ENCODE measurements at places on chromosomes 1 and 21.
A peak's percentile ranks its signal among the peaks of the same experiment; 100 is the strongest.

- DNase-seq, result no peak
These were observed 228.2 kb downstream of the COP1 start for GRCh38 chr1:175978926-175979325.

DNA sequence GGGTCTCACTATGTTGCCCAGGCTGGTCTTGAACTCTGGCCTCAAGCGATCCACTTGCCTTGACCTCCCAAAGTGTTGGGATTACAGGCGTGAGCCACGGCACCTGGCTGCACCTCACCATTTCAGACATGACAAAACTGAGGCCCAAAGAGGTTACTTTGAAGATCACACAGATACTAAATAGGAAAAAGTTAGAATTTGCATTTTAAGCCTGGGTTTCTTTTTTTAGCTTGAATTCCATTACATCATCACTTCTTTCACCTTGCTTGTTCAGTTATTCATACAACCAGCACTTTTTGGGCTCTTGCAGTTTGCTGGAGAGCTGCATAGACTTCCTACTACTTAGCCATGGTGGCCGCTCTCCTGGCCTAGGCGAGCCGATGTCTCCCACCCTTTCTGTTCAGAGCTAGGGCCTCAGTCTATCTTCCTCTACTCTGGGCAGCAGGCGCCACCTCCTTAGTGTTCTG, 16.3 kb upstream of the CD2 start:
- DNase-seq, result no peak

GRCh38 chr21:39156024-39156423, 27.2 kb downstream of the PSMG1 start:
- DNase-seq, result no peak

DNA sequence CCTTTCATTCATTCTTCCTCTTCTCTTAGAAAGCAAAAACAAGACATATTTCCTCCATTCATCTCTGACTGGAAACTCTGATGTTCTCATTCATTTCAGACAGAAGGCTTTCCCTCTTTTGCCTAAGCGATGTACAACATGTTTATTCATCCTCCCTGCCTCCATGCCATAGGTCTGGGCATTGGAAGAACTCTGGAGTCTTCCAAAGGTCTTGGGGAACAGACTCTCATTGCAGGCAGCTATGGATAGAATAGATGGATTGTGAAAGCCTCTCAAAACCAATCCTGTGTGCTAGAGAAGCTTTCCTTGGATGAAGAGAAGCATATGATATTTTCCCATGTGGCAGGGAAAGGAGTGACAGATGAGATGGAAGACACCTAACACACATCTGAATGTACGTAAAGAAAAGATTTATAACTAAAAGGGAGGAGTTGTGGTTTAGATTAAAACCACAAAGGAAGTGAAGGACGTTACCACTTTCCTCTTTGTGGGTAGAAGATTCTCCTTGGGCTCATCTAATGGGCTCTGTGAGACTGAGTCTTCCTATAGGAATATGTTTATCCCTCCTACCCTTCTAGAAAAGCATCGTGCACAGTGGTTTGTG, 38.7 kb downstream of the BCL9 start:
- DNase-seq, result peak; percentile 39

GRCh38 chr1:216144661-216145450, 278.4 kb downstream of the USH2A start:
- no peak for DNase-seq

GRCh38 chr1:184387476-184388318, 868 bp downstream of the C1orf21 start:
- DNase-seq, result peak; percentile 8

DNA sequence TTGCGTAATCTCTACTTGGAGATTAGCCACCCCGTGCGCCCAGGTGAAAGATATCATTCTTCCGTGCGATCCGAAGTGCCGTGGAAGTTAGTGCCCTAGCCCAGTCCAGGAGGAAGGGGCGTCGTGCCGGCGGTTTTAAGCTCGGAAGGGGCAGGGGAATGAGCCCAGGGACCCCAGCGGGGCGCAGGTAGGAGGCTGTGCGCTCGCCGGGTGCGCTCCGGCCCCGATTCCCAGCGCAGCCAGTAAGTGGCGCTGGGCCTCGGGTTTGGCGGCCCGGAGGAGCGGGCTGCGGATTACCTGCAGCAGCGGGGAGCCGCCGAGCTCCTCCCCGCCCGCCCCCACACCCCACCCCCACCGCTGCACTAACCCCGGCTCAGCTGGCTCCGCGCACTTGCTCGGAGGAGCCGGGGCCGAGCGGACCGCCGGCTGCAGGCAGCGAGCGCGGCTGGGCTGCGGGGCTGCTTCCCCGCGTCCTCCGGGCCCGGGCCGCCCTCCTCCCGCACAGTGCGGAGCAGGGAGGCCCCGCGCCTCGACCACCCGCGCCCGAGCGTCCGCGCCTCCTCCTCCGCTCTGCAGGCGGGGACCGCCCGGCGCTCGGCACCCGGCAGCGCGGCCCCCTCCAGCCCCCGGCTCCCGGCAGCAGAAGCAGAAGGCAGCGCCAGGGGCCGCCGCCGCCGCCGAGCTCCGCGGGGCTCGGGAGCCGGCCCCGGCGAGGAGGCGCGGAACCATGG, at the start of gene RYR2:
Gene RYR2, plus strand, starts transcription at position 390 of the 731 bp plus-strand sequence. Its CDS starts 338 bp downstream, at position 728.
- DNase-seq, result no peak

- peak; percentile 59 for DNase-seq
These were observed 79.0 kb downstream of the RAVER2 start for GRCh38 chr1:64823691-64824476.

DNA sequence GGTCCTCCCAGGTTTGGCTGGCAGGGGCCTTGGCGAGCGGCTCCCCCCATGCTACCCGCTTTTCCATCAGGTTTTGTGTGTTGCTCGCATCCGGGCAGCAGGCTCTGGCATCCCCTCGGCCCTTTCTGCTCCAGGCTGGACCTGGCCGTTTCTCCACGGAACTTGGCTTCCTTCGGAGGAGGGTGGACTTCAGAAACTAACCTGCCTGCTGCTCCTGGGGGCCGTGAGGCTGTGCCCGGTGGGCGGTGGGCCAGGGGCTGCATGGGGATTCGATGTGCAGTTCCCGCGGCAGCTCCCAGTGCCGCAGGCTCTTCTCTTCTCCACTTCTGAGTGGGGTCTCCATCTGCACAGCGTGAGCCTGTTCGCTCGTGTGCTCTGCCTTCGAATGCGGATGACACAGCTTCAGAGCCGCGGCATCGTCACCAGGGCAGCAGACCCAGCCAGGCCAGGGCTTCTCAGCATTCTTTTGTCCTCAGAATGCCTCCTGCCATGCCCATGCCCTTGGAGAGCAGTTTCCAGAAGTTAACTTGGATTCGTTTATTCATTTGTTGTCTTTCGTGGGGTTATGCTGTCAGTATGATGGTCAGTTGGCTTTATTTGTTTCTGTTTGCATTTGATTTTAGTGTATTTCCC, 36.4 kb downstream of the PRKCZ start:
- no peak for DNase-seq

DNA sequence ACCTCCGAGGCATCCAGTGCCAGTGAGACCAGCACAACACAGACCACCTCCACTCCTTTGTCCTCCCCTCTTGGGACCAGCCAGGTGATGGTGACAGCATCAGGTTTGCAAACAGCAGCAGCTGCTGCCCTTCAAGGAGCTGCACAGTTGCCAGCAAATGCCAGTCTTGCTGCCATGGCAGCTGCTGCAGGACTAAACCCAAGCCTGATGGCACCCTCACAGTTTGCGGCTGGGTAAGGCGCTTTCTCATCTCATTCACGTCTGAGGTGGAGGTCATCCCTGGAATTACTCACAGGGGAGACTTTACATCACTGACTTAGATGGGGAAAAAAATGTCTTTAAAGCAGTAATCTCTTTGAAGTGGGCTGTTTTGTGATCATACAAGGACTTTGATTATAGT, 106.3 kb downstream of the CD247 start:
- no peak for DNase-seq

DNA sequence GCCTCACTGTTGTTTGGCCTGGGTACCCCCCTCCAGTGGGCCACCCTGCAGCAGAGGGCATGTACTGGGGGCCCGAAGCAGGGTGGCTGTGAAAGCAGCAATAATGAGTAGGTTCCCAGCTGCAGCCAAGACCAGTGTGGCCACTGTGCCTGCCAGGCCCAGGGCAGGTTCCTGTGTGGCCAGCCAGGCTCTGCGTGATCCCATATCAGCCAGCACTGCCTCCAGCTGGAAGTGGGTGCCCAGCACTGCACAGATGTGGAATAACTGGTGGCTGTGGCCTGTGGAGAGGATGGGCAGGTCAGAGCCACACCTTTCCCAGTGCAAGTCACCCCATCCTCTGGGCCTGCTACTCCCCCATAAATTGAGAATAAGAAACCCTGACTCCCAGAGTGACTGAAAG, 2.1 kb downstream of the BGLAP start:
- DNase-seq, result no peak

DNA sequence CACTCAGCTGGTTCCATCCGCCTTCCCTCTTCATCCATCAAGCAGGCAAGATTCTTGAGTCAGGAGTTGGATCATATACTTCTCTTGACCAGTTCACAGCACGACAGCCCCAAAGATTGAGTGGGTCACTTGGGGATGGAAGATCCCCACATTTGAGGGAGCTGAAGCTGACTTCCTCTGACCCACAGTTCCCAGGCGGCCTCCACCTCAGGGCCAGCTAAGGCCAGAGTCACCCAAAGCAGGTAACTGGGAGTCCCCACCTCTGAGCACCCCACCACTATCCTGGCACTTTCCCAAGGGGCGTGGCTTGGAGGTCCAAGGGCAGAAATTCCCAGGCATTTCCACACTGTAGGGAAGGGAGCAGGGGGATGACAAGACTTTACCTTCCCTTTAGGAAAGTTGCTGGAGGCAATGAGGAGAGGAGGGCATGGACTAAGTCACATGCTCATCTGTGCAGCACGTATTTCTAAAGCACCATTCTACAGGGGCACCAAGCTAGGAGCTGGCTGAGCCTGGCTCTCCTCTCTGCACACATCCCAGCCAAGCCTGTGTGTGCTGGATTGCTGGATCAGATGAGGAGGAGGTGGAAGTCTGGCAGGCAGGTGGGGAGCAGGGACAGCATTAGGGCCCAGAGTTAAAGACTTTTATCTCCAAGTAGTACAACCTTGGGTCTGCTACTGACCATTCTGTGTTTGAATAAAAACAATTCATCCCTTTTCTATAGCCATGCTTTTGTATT, 1.3 kb upstream of the RD3 start:
- DNase-seq, result no peak

GRCh38 chr21:32878661-32879060, 107.1 kb upstream of the PAXBP1 start:
- no peak for DNase-seq

DNA sequence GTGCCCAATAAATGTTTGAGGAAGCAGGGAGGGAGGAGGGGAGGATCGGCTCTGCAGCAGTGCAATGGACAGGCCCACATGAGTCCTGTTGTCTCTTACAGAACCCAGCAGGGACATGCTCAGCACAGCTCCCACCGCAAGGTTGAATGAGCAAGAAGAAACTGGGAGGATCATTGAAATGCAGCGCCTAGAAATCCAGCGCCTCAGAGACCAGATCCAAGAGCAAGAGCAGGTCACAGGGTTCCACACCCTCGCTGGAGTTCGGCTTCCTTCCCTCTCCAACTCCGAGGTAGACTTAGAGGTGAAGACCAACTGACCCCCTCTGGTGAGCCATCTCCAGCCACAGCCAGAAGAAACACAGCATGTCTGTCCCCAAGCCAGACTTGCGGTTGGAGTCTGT, 15.9 kb upstream of the TMEM125 start:
- no peak for DNase-seq

- DNase-seq, result no peak
These were observed 13.8 kb downstream of the UBE4B start for GRCh38 chr1:10046356-10047085.

DNA sequence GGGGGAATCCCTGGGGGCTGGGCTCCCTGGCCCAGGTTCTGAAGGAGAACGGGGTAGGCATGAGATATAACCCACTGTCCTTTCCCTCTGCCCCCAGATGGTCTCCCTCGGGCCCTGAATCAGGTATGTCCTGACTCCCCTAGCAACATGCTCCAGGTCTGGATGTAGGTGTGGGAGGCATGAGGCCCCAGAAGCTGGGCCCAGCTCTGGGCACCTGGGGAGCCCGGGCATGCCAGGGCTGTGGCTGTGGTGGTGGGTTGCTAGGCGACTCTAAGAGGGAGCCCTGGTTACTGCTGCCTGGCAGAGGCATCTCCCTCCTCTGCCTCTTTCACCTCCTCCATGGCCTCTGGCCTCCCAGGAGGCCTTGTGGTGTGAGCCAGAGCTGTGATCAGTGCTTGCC, 16.2 kb downstream of the FOXO6 start:
- DNase-seq, result no peak

GRCh38 chr1:245988393-245989078, 518.5 kb downstream of the SMYD3 start:
- no peak for DNase-seq

GRCh38 chr1:119266858-119267257, 101.7 kb upstream of the HAO2 start:
- no peak for DNase-seq

- no peak for DNase-seq
These were observed 558.2 kb upstream of the USP24 start for GRCh38 chr1:55773211-55773940.

- DNase-seq, result no peak
These were observed 159.9 kb downstream of the LYPLAL1 start for GRCh38 chr1:219333626-219334025.

GRCh38 chr1:91635763-91636162, 135.1 kb downstream of the CDC7 start:
- no peak for DNase-seq

GRCh38 chr1:54678776-54679643, 36.7 kb upstream of the TTC4 start:
- peak; percentile 0 for DNase-seq
